ENCODE measurements at places on chromosomes 12 and 14.

DNA sequence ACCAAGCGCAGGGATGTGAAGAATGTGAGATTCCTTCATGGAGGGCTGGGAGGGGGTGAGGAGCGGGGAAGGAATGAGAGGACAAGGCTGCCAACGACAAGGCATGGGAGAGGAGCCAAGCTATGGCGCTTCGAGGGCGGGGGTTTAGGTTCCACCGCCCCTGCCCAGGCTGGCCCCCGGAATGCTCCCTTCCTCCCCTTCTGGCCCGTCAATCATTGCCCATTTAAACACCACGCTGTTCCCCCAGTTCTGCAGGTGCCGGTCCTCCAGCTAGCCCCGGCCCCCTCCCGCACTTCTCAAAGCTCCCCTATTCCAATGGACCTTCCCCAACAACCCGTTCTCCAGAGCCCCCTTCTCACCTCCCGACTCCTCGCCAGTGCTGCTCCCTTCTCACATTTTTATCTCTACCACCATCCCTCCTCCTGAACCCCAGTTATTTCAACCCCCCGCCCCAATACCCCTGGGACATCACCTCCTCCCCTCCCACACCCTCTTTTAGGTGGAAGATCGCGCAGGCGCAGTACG lies 428 bp downstream of the RNF41 start:
- peak; percentile 8 for DNase-seq

- no peak for DNase-seq
Observed at GRCh38 chr12:46107591-46107990, 117.2 kb upstream of the SCAF11 start.

GRCh38 chr12:13233830-13234641 lies 37.5 kb downstream of the EMP1 start:
- DNase-seq = no peak

- DNase-seq = no peak
Observed at GRCh38 chr14:104294983-104295680, 156.7 kb downstream of the KIF26A start.

DNA sequence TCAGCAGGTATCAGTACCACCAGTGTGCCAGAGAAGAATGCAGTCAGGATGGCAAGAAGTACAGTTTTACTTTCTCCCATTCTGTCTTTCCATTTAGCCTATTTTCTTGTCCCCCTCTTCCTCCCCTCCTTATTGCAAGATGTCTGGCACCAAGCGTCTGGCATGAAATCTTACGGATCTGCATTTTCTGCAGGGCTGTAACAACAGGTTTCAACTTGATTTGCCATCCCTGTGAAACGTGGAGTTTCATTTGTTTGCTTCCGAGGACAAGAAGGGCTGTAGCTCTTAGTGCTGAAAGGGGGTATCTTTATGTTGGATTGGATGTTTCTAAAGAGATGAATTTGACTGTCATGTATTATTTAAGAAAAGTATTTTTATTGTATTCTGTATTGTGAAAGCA lies 1110.6 kb downstream of the BCL11B start:
- no peak for DNase-seq

DNA sequence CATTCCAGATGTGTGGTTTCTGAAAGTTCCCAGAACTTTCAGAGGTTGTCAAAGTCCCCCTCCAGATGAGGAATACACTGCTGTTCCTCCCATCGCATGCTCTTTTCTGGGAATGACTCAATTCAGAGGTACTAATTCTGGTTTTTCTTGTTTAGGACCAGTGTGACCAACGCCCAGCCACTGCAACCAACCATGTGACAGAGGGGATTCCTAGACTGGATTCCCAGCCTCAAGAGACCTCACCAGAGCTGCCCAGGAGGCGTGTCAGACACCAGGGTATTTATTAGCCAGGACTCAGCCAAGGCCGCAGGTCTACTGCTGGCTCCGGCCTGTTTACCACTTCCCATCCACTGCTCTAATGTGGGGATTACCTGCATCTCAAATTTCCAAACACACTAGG lies 24.2 kb downstream of the TRAFD1 start:
- no peak for DNase-seq
